Heart right ventricle (tissue), 16 donors: ENCODE measurements at places on chromosomes 4 and X. TPM values are rescaled to one million over a fixed set of nuclear protein-coding genes. Genes with fewer than 3 reads are reported as not detected.

DNA sequence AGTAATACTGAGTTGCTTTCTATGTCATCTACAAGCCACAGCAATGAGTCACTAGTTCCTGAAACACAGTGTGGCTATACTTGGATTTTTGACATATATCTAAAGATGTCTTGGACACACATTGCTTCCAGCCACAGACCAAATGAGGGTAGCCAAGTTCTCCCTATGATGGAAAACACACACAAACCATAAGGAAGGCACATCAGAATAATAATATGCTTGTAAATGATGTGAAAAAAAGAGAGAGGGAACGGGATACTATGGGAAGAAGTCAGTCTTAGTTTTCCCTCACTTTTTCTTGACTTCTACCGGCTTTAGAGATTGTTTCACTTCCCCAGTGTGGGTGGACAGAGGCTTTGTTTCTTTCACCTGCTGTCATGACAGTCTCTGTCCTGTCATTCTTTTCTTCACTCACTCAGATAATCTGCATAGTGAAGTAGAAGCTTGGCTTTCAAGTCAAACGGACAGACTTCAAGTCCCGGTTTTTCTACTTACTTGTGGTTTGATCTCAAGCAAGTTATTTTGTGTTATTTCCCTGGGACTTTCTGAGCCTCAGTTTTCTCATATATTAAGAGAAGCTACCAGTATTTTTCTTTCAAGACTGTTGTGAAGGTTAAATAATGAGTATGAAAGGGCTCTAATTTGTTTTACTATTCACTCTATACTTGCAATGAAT, 34.7 kb downstream of the P2RY10 start:
- no peak overlapping the region for H3K27ac ChIP-seq
- no peak for DNase-seq
- H3K36me3 ChIP-seq = no peaks in the 10 kb centered on the region
- no peaks in the 10 kb centered on the region for H3K27me3 ChIP-seq

DNA sequence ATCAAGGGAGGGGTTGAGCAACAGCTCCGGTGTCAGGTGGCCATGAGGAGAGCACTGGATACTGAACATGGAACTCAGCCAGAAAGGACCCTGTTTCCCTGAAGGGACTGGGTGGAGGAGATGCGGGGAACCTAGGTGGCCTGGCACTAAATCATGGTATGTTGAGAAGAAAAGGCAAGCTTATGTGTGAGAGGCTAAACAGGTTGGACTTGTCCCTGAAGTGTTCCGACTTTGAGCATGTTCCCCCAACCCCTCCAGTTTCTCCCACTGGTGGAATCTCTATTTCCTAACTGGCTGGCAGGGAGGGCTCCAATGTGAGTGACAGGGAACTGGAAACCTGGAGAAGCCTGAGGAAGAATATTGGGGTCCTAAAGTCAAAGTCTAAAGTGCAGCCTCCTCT, 69.5 kb downstream of the PLAC1 start:
- no peak overlapping the region for H3K4me3 ChIP-seq
- no peaks in the 10 kb centered on the region for H3K4me1 ChIP-seq
- H3K27ac ChIP-seq = no peak overlapping the region

GRCh38 chr4:109574443-109574850, 14.4 kb downstream of the MCUB start:
- H3K4me3 ChIP-seq = no peak overlapping the region
- no peak overlapping the region for H3K27ac ChIP-seq
- DNase-seq = no peak
- H3K27me3 ChIP-seq = no peaks in the 10 kb centered on the region

GRCh38 chr4:55865228-55865806, 11.9 kb downstream of the EXOC1 start:
- no peak overlapping the region for H3K4me3 ChIP-seq
- H3K27ac ChIP-seq = no peak overlapping the region
- no peak for DNase-seq
- peaks cover 27% of the 10 kb centered on the region for H3K4me1 ChIP-seq
- H3K36me3 ChIP-seq = peaks cover 79% of the 10 kb centered on the region

DNA sequence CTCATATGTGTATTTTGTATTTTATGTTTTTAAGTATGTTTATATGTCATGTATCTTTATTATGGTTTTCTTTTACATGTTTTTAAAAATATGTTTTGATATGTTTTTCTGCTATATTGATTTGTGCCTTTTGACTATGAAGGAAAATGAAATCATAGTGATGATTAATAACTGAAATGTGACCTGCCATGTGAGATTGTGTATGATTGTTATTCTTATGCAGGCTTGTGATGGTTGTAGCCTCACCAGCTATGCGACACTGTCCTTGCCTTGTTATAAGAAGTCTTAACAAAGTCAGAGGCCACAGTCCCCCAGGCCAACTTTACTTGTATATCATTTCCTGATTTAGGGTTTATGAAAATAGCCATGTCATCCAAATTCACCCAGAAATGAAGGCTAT, 83.2 kb downstream of the TMEM131L start:
- no peaks in the 10 kb centered on the region for H3K36me3 ChIP-seq
- H3K27me3 ChIP-seq = no peaks in the 10 kb centered on the region
- no peak overlapping the region for H3K27ac ChIP-seq
- H3K4me1 ChIP-seq = peaks cover 26% of the 10 kb centered on the region
- no peak overlapping the region for H3K4me3 ChIP-seq

DNA sequence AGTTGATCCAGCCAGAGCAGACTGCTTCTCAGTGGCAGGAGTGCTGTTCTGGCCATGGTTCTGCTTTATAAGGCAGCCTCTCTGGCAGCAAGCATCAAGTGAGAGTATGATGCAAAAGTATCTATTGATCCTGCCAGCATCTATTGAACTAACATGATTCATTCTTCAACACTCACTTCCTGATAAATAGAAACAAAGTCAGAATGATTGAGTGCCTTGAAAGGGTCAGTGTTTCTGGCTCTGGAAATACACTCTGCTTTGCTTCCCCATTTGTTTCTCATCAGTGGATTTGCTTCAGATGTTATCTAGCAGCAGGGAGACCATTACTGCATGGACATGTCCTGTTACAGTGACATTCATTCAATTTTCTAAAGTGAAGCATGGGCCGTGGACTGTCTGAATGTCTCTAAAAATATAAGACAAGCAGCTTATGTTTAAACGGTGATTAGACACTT, 66.2 kb upstream of the FRAS1 start:
- no peak overlapping the region for H3K4me3 ChIP-seq
- no peaks in the 10 kb centered on the region for H3K27me3 ChIP-seq
- peaks cover 4% of the 10 kb centered on the region for H3K4me1 ChIP-seq

DNA sequence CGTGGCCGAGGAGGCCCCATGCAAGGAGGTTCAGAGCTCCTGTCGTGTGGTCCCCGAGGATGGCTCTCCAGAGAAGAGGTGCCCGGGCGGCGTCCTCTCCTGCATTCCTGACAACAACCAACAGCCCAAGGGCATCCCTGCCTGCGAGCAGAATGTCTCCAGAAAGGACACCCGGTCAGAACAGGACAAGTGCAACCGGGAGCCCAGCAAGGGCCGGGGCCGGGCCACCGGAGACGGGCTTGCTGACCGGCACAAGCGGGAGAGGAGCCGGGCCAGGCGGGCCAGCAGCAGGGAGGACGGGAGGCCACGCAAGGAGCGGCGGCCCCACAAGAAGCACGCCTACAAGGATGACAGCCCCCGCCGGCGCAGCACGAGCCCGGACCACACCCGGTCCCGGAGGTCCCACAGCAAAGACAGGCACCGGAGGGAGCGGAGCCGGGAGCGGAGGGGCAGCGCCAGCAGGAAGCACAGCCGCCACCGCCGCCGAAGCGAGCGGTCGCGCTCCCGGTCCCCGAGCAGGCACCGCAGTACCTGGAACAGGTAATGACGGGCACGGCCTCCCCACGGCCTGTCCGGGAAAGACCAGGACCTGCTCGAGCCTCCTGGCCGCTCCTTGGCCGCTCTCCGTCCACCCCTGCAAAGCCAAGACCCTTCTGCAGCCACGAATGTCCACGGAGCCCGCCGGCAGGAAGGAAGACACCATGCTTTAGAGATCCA, 9.8 kb downstream of the AKAP17A start:
- no peak overlapping the region for H3K4me3 ChIP-seq
- H3K4me1 ChIP-seq = no peaks in the 10 kb centered on the region
- no peaks in the 10 kb centered on the region for H3K27me3 ChIP-seq
- H3K36me3 ChIP-seq = peaks cover 33% of the 10 kb centered on the region
- H3K27ac ChIP-seq = no peak overlapping the region

GRCh38 chr4:1290165-1290977, 680 bp downstream of the MAEA start:
- H3K36me3 ChIP-seq = no peaks in the 10 kb centered on the region
- peaks cover 45% of the 10 kb centered on the region for H3K4me1 ChIP-seq
- H3K27ac ChIP-seq = peak overlapping the region; percentile 90

- H3K4me1 ChIP-seq = no peaks in the 10 kb centered on the region
- no peak overlapping the region for H3K27ac ChIP-seq
- no peaks in the 10 kb centered on the region for H3K27me3 ChIP-seq
- no peak overlapping the region for H3K4me3 ChIP-seq
Observed at GRCh38 chr4:26074712-26075430, 160.9 kb downstream of the SMIM20 start.

- no peak overlapping the region for H3K27ac ChIP-seq
- H3K4me1 ChIP-seq = no peaks in the 10 kb centered on the region
- no peaks in the 10 kb centered on the region for H3K36me3 ChIP-seq
- no peak overlapping the region for H3K4me3 ChIP-seq
Observed at GRCh38 chrX:139559383-139560042, 29.0 kb downstream of the F9 start.

- H3K36me3 ChIP-seq = no peaks in the 10 kb centered on the region
- H3K4me1 ChIP-seq = no peaks in the 10 kb centered on the region
- H3K27ac ChIP-seq = no peak overlapping the region
- no peak for DNase-seq
- no peaks in the 10 kb centered on the region for H3K27me3 ChIP-seq
- no peak overlapping the region for H3K4me3 ChIP-seq
Observed at GRCh38 chrX:84865113-84865512, 138.6 kb upstream of the APOOL start.

- DNase-seq = no peak
- H3K27ac ChIP-seq = no peak overlapping the region
- H3K4me1 ChIP-seq = no peaks in the 10 kb centered on the region
- H3K27me3 ChIP-seq = no peaks in the 10 kb centered on the region
Observed at GRCh38 chrX:117839544-117839943, 277.1 kb downstream of the KLHL13 start.

GRCh38 chr4:186688150-186688943, 35.3 kb downstream of the FAT1 start:
- no peaks in the 10 kb centered on the region for H3K36me3 ChIP-seq
- no peaks in the 10 kb centered on the region for H3K27me3 ChIP-seq
- H3K27ac ChIP-seq = no peak overlapping the region

GRCh38 chr4:77600521-77601451, 4.8 kb upstream of the CXCL13 start:
- no peaks in the 10 kb centered on the region for H3K4me1 ChIP-seq
- no peak overlapping the region for H3K4me3 ChIP-seq
- H3K27ac ChIP-seq = no peak overlapping the region

DNA sequence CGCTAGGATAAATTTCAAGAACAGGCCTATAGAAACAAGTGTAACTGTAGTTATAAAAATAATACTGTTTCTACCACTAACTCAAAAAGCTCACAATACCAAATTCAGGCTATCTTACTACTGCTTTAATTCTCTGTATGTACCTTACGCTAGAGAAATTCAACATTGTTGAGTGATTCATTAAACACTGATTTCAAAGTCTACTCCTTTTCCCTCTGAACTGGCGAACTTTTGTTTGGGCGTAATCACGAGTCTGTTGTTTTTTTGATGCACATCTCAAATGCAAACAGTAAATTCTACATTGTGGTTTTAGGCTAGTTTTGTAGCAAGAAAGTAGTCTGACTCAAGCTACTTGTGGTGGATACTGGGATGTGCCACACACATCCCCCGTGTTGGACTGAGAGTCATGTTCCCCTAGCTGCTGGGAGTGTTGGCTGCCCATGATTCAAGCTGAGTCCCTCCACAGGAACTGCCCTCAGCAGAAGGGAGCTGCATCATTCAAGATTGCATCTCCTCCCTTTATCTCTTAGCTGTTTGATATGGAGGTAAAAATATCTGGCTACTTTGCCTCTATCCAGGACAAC, 406.1 kb downstream of the RAPGEF2 start:
- H3K36me3 ChIP-seq = no peaks in the 10 kb centered on the region
- H3K4me3 ChIP-seq = no peak overlapping the region
- DNase-seq = no peak
- H3K4me1 ChIP-seq = no peaks in the 10 kb centered on the region
- H3K27ac ChIP-seq = no peak overlapping the region
- H3K27me3 ChIP-seq = peaks cover 36% of the 10 kb centered on the region

DNA sequence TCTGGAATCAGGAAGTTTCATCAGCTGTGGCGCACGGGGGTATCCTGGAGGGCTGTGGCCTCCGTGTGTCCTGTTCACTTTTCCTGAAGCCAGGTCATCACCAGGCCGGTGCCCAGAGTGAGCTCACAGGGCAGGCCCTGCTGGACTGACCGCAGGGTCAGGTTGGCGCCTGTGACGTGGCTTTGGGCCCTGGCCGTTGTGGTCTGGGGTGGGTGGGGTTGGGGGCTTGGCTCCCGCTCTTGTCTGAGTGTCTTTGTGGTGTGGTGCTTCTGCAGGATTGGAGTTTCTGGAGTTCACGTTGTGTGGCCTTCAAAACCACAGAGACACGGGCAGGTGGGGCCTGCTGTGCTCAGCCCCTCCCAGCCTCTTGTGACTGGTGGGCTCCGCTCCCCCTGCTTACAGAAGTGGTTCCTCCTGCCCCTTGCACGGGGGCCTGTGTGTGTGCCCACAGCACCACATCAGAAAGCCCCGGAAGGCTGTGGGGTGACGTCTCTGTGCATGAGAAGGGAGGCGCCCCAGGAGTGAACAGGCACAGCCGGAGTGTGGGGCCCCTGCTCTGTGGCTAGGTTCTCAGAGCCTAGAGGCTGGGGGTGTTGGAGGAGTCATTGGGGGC, 9.5 kb downstream of the RGS12 start:
- DNase-seq = no peak
- no peak overlapping the region for H3K27ac ChIP-seq
- no peak overlapping the region for H3K4me3 ChIP-seq
- no peaks in the 10 kb centered on the region for H3K27me3 ChIP-seq
- no peaks in the 10 kb centered on the region for H3K36me3 ChIP-seq
- peaks cover 56% of the 10 kb centered on the region for H3K4me1 ChIP-seq

GRCh38 chr4:4260185-4260751, 12.2 kb upstream of the TMEM128 start:
- no peak overlapping the region for H3K4me3 ChIP-seq
- peaks cover 4% of the 10 kb centered on the region for H3K4me1 ChIP-seq
- no peaks in the 10 kb centered on the region for H3K27me3 ChIP-seq
- DNase-seq = no peak

- peaks cover 9% of the 10 kb centered on the region for H3K4me1 ChIP-seq
- H3K4me3 ChIP-seq = no peak overlapping the region
- H3K36me3 ChIP-seq = no peaks in the 10 kb centered on the region
- H3K27me3 ChIP-seq = no peaks in the 10 kb centered on the region
- DNase-seq = no peak
- H3K27ac ChIP-seq = no peak overlapping the region
Observed at GRCh38 chrX:124005228-124005627, 43.7 kb downstream of the STAG2 start.

GRCh38 chr4:141919649-141920048, 283.3 kb downstream of the IL15 start:
- no peak overlapping the region for H3K27ac ChIP-seq
- no peak for DNase-seq
- H3K4me1 ChIP-seq = no peaks in the 10 kb centered on the region
- no peaks in the 10 kb centered on the region for H3K27me3 ChIP-seq

HSPA4L gene
- total RNA-seq = 21.3 TPM

ABLIM2 gene
- total RNA-seq = 17.5 TPM

GAGE13 gene
- not detected for total RNA-seq

TCEAL7 gene
- total RNA-seq = 5.3 TPM

PNMA5 gene
- not detected for total RNA-seq

KIT gene
- 0.97 TPM for total RNA-seq

AKAP14 gene
- not detected for total RNA-seq

UCP1 gene
- total RNA-seq = not detected

KDR gene
- 32.7 TPM for total RNA-seq

RADX gene
- total RNA-seq = 1.1 TPM
